ENCODE measurements at places on chromosomes 1 and 21. TPM values are rescaled to one million over a fixed set of nuclear protein-coding genes. Genes with fewer than 3 reads are reported as not detected.
A peak's percentile ranks its signal among the peaks of the same experiment; 100 is the strongest.

- DNase-seq: no peak
Observed at GRCh38 chr1:72915581-72915980, 633.2 kb upstream of the NEGR1 start.

DNA sequence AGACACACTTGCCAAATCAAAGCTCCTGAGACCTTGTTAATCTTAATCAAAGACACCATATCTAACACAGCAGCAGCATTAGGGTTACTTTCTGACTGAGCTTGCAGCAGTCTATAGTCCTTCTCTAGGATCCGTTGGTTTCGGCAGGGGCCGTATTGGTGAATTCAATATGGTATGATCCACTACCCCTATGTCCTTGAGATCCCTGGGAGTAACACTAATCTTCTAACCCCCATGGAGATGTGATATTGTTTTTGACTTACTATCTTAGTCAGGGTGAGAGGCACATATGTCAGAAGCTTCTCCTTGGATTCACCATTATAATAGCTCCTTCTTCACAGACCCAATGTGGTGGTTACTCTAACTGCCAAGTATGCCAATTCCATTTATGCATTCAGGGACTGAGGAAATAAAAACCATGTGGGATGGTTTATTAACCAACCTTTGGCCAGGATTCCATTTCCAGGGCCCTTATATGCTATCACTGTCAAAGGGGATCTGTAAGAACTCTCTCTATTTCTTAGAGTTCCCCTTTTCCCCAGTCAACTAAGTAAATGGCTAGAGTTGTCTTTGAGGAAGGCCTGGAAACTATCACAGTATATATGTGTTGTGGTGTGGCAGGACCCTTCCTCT is 673.6 kb upstream of the USP24 start:
- DNase-seq: no peak

- no peak for DNase-seq
Observed at GRCh38 chr1:34408011-34408410, 231.3 kb downstream of the C1orf94 start.

GRCh38 chr1:47184090-47184821 is 5.6 kb downstream of the PDZK1IP1 start:
- DNase-seq: no peak

DNA sequence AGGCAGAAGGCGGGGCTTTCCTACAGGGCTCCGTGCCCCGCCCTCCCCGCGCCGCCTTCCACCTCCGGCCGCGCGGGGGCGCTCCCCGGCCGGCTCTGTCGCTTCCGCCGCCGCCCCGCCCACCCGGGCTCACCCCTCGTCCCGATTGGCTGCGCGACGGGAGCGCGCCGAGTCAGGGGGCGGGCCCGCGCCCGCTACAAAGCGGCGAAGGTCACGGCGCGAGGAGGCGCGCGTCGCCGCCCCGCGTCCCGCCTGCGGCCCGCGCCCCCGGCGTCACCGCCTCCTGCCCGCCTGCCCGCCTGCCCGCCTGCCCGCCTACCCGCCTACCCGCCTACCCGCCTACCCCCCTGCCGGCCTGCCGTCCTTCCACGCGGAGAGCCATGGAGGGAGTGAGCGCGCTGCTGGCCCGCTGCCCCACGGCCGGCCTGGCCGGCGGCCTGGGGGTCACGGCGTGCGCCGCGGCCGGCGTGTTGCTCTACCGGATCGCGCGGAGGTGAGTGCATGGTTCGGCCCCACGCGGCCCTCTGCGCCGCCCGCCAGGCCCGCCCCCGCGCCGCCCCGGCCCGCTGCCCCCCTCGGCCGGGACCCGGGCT is at the start of gene TMEM201:
TSS of gene TMEM201 (plus strand) at position 361 of the 593 bp plus-strand sequence. CDS start at position 381, 20 bp downstream.
- peak; percentile 98 for DNase-seq

DNA sequence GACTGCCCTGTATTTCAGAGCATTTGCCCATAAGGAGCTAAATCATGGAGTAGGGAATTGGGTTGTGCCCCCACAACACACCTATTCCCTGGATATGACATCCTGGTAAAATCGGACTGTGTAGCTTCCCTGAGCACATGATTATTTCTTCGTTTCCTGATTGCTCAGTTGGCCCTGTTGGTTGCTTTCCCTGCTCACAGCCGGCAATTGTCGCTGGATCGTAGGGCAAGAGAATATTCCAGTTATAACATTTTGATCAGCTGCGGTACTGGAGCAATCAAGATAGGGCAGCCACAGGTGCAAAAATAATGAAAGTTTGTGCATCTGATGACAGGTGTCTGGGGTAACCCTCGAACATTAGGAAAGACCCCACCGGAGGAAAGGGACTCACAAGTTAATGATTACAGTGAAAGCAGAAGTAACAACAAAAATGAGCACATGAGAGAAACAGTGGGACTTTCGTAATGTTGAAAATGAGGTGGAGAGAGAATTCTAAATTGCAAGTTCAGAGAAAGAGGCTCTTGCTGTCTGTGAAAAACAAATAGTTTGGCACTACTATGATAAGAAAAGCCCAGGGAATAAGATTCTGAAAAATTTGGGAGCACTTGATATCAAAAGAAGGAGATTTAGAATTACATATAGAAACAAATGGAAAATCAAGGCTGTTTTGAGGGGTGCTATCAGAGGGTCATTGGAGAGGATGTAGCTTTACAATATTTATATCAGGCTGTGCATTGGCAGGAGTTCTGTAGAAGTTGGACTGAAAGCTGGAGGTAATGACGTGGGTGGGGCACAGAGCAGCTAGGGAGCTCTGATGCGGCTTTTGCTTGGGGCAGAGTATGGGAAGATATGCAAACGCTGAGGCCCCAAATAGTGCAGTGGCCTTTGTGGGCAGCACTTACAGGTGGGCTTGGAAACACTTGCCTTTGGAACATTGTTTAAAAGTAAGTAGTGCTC is at the start of gene MAB21L3:
TSS of gene MAB21L3 (plus strand) at position 833 of the 957 bp plus-strand sequence. CDS start 1,217 bp downstream, outside the sequence.
- DNase-seq: no peak

- DNase-seq: no peak
Observed at GRCh38 chr21:41319273-41319672, 2.7 kb downstream of the FAM3B start.

GRCh38 chr1:19373211-19374082 is 61.3 kb downstream of the SLC66A1 start:
- no peak for DNase-seq

DNA sequence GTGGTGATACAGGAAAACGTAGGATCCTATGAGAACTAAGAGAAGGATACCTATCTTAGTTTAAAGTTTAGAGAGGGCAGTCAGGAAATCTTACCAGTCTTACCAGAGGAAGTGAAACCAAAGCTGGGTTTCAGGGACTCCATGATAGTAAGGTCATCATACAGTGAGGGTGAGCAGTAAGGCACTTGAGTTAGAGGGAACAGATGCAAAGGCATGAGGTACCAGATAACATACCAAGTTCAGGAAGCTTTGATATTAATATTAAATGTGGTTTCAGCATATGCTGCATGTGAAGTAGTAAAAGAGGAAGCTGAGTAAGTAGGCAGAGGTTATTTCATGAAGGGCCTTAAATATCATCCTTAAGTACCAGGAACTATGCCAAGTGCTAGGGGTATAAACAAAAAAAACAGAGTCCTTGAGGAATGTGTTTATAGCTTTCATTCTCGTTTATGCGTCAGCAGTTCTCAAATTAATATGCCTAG is 16.9 kb downstream of the ATG4C start:
- no peak for DNase-seq

- DNase-seq: no peak
Observed at GRCh38 chr1:239647045-239647444, 260.7 kb downstream of the CHRM3 start.

DNA sequence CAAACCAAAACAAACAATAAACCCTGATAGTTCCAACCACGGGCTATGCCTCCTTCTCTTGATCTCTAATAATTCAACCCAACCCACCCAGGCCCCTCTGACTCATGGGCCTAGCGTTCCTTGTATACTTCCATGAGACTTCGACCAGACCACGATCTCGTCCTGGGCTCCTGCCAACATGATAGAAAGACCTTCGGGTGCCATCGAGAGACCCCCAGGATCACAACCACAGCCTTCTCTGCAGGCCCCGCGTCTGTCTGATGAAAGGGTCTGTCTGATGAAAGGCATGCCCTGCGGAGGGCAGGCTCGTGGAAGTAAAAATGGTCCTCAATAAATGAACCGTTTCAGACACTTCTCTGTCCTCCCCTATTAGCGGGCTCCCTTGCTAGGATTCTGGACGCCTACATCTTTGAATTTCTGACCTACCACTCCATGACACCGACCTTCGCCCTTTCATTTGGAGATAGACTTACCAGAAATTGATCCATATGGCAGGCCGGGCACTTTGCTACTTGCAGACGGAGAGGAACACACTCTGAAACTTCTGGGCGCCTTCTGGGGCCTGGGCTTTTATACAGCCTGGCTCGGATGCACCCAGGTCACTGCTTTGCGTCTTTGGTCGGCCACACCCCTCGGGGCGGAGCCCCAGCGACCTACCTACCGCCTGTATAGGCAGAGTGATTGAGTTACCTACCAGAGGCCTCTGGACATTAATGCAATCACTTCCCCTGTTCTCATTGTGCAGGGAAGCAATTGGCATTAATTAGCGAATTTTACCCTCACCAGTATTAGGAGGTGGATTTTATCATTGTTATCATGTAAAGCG is 5.3 kb upstream of the KLF18 start:
- no peak for DNase-seq

DNA sequence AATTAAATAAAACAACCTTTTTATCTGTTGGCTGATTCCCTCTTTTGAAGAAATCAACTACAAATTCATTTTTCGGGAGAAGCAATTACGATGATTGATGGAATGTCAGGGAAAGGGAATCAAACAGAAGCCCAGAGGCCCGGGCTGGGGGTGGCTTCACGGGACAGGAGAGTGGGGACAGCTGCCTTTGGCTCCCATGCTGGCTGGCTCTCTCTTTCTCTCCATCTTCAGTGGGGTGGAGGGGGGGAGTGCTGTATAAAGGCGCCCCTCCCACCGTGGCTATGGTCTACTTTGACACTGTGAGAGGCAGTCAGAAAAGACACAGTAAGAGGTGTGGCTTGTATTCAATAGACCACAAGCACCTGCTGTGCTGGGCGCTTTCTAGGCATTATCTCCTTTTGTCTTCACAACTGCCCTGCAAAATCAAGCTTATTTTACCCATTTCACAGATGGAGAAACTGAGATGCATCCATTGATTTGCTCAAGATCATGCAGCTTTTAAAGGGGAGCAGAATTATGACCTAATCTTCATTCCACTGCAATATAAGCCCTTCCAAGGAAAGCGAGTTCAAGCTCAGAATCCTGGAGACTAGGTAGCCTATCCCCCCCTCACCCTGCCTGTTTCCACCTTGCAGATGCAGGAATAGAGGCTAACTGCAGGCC is 92.9 kb downstream of the GRIK3 start:
- DNase-seq: no peak

DNA sequence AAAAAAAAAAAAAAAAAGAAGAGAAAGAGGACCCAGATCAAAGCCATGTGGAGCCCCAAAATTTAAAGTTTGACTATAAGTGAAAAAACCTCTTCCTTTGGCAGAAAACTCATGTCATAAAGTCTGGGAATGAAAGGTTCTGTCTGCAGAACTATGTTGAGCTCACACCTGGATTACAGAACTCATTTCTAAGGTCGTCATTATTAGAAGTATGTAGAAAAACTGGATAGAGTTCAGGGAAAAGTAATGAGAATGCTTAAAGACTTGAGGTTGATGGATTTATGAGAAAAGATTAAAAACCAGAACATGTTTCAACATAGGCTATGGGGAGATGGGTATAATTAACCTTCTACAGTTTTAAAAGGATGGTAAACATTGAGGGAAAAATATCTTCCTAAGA is 90.7 kb upstream of the COL11A1 start:
- no peak for DNase-seq

DNA sequence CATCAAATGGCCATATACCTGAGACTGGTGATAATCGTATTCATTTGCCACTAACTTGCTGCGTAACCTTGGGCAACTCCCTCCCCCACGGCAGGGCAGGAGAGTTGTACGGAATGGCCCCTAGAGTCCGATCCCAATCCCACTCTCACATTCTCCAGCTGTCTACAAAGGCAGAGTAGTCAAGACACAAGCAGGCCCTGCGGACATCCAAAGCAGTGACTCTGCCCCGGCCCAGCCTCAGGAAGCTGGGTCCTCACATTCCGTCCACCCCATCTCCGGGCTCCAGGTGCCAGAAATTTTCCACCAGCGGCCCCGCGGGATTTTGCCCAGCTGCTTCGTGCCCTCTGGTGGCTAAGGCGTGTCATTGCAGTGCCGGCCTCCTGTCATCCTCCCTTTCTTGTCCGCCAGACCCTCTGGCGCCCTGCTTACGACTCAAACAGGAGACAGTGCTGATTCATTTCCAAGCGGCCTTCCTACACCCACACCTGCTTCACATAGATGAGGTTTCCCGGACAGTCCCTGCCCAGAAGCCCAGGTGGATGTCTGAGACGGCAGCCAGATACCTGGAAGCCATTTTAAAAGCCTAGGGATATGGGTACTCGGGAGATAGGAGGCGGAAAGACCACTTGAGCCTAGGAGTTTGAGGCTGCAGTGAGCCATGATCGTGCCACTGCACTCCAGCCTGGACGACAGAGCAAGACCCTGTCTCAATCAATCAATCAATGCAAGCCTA is 2.9 kb upstream of the S100A2 start:
- DNase-seq: peak; percentile 91

GRCh38 chr1:48889615-48890014 is 112.9 kb upstream of the BEND5 start:
- DNase-seq: no peak

- no peak for DNase-seq
Observed at GRCh38 chr1:59345221-59345620, 48.3 kb downstream of the FGGY start.

DNA sequence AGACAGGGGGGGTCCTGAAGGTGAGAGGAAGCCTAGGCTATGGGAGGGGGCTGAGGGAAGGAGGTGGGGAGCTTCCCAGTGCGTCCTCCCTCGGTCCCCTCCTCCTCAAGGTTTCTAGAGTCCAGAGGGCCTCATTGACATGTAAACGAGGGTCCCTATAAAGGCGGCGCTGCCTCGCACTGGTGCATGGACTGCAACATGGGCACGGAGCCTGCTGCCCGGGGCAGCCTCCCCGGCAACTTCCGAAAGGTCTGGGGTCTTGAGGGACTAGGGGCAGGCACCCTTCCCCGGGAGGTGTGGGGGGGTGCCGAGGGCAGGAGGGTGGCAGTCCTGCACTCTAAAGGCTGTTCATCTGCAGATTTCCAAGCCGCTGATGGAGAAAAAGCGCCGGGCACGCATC is at the start of gene HES3:
TSS of gene HES3 (plus strand) at position 187 of the 400 bp plus-strand sequence. CDS start at position 374, 187 bp downstream.
- no peak for DNase-seq

- no peak for DNase-seq
Observed at GRCh38 chr1:20634065-20634593, 871 bp downstream of the PINK1 start.

GRCh38 chr21:42189431-42189830 is 29.5 kb upstream of the ABCG1 start:
- DNase-seq: no peak

Gene MIB2
- 84.4 TPM for total RNA-seq

Gene LCE2A
- total RNA-seq: not detected

Measured in endothelial cell (in vitro differentiated cells).